ENCODE measurements at places on chromosomes 4 and X.

GRCh38 chrX:13658602-13659001 lies 5.7 kb downstream of the TCEANC start:
- no peak for DNase-seq

DNA sequence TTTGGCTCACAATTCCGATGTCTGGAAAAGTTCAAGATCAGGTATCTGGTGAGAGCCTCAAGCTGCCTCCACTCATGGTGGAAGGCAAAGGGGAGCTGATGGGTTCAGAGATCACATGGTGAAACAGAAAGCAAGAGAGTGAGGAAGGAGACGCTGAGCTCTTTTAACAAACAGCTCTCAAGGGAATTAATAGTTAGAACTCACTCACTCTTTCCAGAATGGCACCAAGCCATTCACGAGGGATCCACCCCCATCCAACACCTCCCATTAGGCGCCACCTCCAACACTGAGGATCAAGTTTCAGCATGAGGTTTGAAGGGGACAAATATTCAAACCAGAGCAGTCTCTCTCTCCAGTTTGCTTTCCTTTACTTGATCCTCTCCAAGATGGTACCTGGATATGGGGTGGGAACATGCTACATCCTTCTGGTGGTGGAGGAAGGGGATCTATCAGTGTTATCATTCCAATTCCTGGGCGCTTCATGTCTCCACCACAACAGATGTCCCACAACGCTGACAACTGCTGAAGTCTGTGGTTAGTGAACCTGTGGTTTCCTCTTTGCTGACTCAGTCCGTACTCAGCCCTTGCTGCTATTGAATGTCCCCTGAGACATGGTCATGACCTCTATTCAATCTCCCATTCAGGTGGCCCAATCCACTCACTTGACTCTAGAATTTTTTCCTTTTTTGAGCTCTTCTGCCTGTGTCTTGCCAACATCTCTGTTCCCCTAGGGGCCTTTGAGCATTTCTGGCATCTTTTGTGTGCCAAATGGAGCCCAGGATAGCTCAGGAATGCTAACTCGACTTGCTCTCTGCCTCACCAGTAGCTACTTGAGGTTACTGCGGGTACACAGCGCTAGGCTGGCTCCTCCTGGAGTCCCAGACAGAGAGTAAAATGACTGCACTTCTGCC lies 395.2 kb downstream of the MID1IP1 start:
- no peak for DNase-seq

DNA sequence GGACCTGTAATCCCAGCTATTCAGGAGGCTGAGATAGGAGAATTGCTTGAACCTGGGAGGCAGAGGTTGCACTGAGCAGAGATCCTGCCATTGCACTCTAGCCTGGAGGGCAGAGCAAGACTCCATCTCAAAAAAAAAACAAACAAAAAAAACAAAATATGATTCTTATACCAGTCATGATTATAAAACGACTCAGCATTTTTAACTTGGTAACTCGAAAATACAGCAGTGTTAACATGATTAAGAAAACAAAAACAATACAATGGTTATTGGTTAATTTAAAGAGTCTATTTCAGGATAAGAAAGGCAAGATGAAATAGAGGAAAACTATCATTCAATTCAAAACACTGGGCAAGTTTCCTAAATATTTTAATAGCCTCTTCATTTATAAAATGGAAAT lies 865.3 kb downstream of the PCDH7 start:
- no peak for DNase-seq

GRCh38 chrX:96004386-96004785 lies 680.3 kb upstream of the DIAPH2 start:
- DNase-seq, result no peak

- no peak for DNase-seq
These were observed 63.0 kb upstream of the FAM9A start for GRCh38 chrX:8864161-8864560.

DNA sequence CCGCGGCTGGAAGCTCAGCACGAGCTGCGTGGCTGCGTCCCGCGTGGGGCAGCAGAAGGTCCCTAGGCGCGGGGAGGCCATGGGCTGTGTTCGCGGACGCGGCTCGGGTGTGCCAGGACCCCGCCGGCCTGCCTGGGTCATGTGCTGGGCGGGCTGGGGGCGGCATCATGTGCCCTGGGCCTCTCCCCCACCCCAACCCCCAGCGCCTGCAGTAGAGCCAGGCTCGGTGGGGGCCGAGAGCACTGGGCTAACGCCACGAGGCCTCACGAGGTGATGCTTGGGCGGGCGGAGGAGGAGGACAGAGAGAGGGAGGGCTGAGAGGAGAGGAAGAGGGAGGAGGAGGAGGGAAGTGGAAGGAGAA lies at the start of gene GPR143:
Gene GPR143 (minus strand): TSS at position 111 of the 361 bp plus-strand sequence. CDS start 30 bp downstream, at position 81.
- DNase-seq, result no peak

Data from renal cortex interstitium (tissue), 15 donors.